Activated CD8-positive, alpha-beta memory T cell treated with anti-CD3 and anti-CD28 coated beads, Interleukin-2, amount 50 U/mL, for 4 hours (primary cell): ENCODE measurements at places on chromosomes 2 and 18.
A peak's percentile ranks its signal among the peaks of the same experiment; 100 is the strongest.

GRCh38 chr2:59277671-59278070 is 1036.5 kb upstream of the FANCL start:
- DNase-seq: no peak

DNA sequence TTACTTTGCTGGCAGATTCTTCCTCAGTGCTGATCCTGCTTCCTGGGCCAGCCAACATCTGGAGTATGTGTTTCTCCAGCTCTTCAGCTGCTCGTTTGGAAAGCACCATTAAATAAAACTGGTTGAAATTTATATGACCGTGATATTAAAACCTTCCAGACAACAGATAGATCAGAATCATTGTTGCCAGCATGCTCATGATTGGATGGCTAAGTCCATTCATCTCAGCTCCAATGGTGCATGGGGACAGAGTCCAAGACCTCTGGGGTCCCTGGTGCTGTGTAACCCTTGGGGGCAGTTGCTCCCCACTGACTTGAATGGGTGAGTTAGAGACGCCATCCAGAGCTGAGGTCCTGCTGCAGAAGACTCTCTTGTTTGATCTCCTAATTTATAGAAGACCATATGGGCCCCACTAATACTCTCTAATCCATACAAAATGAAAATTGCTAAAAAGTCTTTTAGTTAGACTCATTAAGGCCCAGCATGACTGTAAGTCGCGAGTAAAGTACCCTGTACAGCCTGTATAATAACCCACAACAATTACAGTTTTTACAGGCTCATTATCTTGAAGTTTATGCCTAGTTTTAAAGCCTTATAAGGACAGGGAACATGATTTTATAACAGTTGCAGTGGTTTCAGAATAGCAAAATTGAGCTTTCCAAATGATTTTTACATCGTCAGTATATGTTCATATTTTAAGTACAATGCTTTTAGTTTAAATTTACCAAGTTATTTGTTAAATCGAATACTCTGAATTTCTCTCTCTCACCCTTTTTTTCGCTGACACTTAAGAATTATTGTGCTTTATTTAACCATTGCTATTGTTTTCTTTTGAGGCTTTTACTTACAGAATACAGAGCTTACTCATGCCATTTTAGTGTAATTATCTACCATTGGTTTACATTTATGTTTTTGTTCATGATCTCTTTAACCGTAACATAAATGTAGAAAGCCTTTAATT is 60.0 kb downstream of the CABLES1 start:
- DNase-seq: no peak

- DNase-seq: no peak
Measured at GRCh38 chr18:58394046-58394445, 234.8 kb downstream of the ALPK2 start.

GRCh38 chr2:3297523-3297922 is 80.1 kb downstream of the EIPR1 start:
- DNase-seq: no peak

GRCh38 chr2:98685930-98686887 is 44.7 kb downstream of the MGAT4A start:
- DNase-seq: no peak

DNA sequence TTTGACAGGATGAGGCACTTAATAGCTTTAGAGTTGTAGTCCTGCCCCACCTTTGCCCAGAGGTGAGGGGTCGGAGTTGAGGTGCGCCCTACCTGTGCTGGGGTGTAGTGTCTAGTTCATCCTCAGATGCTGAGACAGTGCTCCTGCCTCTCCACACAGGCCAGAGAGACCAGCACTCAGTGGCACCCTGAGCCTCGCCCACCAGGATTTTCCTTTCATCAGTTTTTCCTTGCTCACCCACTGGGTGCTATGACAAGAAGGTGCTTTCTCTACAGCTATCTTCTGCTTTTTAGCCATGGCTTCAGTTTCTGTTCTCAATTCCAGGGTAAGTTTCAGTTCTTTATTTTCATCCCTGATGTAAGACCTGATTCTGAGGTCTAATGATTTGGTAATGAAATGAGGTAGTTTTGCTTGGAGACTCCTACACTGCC is 16.8 kb upstream of the TMEM131 start:
- DNase-seq: no peak

DNA sequence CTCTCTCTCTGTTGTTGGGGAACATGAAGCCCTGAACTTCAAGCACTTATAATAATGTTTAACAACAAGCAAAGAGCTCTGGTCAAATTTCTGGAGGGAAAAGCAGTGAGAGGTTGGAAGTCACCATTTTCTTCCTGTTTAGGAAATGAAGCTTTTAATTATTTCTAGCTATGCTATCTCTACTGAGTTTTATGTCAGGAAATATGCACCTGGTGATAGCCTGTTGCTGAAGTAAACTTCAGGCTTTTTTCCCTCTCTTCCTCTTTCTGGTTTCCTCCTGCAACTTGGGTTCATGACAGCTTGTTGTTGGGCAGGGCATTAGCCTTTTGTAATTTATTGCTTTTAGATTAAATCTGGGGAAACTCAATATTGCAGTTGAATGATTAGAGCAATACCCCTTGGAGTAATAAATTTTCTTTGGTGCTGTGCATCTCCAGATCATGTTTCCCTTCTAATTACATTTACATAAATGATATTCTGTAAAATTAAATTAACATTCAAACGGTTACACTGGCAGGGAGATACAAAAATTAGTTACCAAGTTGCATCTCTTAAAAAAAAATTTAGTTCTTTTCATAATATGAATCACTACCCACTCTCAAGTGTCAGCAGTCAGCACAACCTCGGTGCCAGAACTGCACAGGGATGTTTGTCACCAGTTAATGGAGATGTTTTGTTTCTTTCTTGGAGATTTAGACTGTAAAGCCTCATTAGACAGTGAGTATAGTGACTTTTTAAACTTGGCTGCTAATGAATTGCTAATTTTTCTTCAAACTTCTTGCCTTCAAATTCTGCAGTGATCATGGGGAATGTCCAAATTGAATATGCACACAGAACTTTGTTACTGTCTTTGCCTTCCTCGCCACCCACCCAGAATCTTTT is 466.6 kb upstream of the ETAA1 start:
- no peak for DNase-seq

DNA sequence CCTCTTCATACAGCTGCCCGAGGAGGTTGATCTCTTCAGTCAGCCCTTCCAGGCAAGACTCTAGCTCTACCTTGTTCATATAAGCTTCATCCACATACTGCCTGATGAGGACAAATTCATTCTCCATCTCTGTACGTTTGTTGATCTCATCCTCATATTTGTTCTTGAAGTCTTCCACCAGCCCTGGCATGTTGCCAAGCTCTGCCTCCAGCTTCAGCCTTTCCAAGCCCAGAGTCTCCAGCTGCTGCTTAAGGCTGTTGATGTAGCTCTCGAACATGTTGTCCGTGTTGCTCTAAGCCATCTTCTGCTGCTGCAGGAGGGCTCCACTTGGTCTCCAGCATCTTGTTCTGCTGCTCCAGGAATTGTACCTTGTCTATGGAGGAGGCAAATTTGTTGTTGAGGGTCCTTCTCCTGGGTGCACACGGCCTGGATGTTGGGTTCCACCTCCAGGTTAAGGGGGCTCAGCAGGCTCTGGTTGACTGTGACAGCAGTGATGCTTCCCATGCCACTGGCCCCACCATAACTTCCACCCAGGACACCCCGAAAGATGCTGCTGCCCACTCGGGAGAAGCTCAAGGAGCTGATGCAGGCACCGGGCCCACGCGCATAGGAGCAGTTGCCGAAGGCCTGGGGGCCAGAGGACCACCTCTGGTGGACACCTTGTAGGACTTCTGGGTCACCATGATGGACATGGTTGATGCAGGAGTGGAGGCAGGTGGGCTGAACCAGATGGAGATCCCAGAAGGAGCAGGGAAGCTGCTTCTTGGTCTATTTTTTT is 30.3 kb downstream of the ICA1L start:
- DNase-seq: no peak

- DNase-seq: no peak
Measured at GRCh38 chr2:111940333-111941196, 42.2 kb downstream of the MERTK start.

DNA sequence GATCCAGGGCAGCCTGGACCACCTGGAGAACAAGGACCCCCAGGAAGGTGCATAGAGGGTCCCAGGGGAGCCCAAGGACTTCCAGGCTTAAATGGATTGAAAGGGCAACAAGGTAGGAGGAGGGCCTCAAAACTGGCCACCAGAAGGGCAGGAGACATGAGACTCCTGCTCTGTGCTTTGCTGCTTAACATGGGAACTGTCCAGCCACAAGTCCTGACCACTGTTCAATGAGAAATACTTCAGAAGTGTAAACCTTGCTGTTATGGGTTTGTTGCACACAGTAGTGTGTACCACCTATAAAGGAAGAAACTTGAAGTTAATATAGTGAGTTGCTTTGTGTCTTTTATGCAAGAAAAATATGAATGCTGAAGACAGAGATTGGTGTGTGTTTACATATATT is 44.2 kb upstream of the MFF start:
- no peak for DNase-seq

DNA sequence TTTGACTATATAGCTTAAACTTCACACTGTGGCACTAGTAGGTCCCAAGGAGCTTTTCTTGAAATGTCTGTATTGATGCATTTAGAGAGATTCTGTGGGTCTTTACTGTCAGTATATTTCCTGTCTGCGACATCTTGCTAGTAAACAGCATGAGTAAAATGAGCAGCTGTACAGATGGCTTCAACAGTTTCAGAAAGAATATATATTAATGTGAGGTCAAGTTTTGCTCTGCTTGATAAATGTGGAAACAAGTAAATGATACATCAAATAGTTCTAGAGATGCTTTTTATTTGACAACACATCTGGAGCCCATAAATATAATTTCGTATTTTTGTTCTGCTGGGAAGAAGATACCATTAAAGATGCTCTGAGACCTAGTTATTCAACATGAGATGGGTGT is 310.9 kb upstream of the COL3A1 start:
- no peak for DNase-seq

DNA sequence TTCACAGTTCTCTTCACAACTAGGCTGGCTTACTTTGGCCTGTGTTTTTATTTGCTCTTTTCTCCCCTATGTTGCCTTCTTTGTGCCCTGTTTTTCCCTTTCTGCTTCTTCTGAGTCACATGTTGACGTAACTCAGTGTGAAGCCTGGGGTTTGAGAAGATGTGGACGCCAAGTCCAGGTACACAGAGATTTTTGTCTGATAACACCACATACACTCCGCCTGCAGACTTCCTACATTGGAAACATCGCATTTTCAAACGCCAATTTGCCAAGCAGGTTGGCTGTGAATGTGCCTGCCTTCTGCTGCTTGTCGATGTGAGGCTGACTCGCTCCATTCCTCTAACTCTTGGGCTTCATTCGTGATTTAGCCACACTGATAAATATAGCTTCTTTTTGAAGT is 62.6 kb upstream of the FN1 start:
- no peak for DNase-seq

DNA sequence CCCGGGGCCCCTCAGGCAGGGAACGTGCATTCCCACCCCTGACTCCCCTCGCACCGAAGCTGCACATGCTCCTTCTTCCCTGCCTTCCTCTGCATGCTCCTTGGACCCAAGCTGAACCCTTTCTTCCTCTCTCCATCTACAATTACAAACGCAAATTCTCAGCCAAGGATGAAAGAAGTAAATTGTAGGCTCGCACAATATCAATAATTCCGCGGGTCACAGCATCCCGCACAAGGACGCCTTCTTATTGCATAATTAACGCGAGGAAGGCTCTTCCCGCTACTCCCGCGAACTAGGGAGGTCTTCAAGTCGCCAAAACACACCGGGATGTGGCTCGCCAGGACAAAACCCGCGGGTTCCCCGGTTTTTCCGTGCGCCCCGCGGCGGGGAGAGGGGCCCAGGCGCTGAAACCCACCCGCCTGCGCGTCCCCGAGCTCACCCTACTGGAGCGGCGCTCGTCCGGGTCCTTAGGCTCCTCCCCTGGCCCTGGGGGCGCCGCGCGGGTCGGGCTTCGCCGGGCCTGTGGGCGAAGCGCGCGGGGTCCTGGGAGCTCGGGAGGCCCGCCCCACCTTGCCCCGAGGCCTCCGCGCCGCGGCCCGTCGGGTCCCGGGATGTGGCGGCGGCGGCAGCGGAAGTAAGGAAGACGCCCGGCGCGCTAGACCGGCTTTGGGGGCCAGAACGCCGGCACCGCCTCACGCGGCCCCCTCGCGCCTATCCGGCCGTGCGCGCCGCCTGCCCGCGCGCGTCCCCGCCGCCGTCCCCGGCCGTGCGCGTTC is at the start of gene CHST10:
TSS of gene CHST10 (minus strand) at position 734 of the 776 bp plus-strand sequence. CDS start 10,993 bp downstream, outside the sequence.
- peak; percentile 61 for DNase-seq

- no peak for DNase-seq
Measured at GRCh38 chr2:122236152-122236874, 480.9 kb downstream of the TSN start.

DNA sequence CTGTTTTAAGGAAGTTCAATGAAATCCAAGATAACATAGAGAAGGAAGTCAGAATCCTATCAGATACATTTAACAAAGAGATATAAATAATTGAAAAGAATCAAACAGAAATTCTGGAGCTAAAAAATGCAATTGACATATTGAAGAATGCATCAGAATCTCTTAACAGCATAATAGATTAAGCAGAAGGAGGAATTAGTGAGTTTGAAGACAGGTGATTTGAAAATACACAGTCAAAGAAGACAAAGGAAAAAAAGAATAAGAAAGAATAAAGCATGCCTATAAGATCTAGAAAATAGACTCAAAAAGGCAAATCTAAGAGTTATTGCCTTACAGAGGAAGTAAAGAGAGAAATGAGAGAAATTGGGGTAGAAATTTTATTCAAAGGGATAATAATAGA is 204.1 kb downstream of the SS18 start:
- no peak for DNase-seq

DNA sequence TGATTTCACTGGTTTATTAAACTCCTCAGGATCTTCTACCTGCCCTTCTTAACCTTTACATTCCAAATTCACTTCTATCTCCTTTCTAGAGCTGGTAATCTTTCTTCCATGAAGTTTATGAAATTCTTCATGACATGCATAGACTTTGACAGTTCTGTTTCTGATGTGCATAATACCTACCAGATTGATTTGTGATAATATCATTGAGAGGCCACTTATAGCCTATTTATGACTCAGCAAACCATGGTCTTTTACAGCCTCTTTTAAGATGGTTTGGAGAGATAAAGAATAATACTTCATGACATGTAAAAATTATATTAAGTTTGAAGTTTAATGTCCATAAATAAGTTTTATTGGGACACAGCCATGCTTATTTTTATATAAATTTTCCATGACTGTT is 14.0 kb downstream of the SCN2A start:
- DNase-seq: no peak
